SK-N-DZ (cell line): ENCODE measurements at places on chromosomes 2 and 18.

DNA sequence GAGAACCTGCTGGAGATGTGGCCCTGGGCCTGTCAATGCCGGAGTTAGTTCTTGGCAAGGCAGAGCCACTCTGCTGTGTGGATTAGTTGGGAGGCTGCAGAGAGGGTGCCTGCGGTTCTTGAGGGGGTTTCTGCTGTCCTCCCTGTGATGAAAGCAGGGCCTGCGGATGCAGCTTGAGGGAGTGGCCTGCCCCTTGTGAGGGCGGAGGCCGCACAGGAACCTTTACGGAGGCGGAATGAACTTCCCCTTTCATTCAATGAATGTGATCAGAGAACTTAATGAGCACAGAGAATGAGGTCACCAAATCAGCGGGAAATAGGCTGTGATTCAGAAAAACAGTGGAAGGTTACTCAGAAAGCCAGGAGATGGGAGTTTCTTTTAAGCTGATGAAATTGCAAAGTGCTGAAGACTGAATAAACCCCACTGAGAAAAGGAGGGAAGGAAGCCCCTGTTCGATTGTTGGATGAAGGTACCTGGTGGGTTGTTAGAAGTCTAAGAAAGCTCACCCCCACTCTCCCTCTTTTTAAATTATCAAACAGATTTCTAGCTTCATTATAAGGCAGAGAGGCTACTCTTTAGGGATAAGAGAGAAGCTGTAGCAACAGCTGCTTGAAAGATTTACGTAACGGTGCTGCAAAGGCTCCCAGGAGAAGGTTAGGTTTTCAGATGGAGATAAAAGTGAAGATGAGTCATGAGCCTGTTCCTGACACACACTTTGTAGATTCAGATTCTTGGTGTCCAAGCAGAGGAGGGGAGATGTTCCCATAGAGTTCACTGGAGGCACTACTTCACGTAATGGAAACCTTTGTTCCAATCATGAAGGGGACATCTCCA, 47.4 kb downstream of the VWA3B start:
- DNase-seq, result no peak

DNA sequence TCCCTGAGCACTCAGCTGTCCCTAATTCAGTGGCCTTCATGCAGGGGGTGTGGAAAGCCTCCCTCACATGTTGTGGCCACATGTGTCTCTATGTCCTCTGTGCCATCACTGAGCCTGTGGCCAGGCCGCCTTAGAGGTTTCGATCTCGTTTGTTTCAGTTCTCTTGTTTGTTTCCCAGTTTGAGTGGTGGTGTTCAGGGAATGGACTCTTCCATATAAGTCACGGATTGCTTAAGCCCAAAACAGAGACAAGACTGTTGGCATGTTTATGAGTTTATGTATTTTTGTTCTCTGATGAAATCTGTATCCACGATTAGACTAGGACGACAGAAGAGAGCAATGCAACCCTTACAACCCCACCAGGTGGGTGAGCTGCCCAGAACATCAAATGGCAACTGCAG, 134.5 kb downstream of the CCBE1 start:
- DNase-seq, result no peak

DNA sequence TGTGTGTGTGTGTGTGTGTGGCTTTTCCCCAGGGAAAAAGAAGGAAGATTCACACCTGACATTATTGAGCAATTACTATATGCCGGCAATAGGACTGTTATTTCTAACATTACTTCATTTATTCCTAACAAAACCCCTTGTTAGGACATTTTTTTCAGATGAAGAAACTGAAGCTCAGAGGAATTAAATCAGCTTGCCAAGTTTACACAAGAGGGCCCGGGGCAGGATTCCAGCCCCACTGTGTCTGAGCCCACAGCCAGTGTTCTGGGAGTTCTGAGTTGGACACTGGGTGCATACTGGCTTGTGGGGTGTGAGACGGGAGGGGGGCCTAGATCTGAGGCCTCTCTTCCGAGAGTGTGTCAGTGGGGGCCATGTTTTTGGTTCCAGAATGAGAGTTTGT, 9.9 kb downstream of the TOGARAM2 start:
- no peak for DNase-seq

DNA sequence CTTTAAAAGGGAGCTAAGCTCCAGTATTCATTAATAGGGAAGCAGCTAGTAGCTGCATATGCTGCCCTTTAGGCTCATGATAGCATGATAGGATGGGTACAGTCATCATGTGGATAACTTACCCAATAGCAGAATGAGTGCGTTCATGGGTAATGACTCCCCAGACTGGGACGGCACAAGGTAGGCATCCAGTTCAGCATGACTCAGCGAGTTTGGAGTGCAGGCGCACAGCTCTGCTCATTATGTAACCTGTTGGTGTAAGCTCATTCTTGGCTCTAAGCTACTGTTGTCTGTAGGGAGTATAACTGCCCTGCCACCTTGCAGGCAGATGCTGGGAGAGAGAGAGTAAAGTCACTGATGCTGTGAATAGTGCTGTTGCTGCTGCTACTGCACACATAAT, 209.2 kb upstream of the SYT4 start:
- DNase-seq, result peak; percentile 10

GRCh38 chr2:135820003-135820618, 16.9 kb downstream of the LCT start:
- no peak for DNase-seq

DNA sequence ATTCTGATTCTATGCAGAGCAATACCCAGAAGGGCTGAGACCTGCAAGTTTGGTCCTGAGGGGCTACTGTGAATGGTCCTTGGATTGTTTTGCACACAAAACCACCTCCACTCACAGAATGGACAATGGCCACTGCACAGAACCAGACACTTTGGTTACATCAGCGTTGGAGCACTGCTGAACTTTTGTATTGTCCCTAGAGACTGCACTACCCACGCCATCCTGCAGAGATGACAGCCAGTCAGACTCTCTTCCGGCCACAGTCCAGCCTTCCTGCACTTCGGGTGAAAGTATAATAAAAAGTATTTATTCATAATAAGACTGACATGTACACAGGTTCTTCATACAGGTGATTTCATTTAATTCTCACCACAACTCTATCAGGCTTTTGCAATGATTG, 35.7 kb downstream of the CELF4 start:
- DNase-seq, result no peak

DNA sequence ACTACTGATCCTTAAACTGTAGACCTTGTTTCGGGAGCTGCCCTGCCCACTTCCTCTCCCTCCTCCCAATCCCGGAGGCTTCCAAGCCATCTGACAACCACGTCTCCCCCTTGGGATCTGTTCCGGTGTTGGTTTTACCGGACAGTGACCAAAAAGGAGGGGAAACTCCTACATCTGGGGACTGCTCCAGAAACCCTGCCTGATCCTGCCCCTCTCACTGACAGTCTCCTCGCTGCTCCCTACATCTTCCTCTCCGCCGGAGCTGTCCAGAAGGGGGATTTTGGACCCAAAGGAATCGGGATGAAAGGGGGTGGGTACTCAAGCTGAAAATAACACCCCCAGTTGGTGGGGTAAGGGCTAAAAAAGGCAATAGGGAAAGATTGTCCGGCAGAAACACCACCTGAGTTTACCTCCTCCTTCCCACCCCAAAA, 1.5 kb downstream of the INO80D start:
- peak; percentile 70 for DNase-seq

DNA sequence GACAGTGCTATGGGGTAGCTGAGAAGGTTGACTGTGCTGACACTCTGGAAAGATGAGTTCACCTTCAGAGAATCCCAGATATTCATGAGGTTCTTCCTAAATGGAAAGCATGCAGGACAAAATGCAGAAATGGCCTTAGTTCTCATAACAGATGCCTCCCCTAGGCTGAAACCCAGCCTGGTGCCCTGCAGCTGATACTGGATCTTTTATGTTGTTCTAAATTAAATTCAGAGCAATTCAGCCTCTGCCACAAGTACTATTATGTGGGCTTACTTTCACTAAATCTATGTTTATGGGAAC, 172.0 kb upstream of the SERPINE2 start:
- DNase-seq, result peak; percentile 22

DNA sequence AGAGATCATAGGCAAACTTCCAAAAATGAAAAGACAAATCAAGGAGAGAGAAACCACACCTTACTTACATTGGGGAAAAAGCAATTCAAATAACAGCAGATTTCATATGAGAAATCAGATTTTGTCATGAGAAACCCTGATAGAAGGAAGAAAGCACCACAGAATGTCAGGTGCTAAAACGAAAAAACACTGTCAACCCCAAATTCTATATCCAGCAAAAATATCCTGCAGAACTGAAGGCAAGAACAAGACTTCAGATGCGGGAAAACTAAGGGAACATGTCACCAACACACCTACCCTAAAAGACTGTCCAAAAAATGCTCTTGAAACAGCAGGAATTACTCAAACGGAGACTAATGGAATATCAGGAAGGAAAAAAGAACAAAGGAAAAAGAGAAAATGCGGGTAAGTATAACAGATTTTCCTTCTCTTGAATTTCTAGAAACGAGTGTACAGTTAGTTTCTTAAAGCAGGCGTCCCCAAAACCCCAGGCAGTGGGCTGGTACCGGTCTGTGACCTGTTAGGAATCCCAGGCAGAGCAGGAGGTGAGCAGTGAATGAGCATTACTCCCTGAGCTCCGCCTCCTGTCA, 7.3 kb upstream of the ID2 start:
- DNase-seq, result no peak

DNA sequence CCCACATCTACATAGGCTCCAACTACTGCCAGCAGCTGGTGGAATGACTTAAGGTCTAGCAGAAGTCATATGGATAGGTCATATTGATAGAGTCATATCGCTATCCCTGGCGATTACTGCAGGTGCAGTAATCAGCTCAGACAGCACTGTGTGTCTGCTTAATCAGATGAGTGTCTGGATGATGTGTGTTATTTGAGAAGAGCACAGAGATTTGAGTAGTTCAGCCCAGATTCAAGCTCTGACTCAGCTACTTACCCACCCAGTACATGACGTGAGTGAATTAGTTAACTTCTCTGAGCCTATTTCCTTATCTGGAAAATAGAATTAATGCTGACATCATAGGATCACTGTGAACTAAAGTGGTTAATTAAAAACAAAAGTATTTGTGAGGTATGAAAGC, 78.9 kb downstream of the EHD3 start:
- DNase-seq, result peak; percentile 45

DNA sequence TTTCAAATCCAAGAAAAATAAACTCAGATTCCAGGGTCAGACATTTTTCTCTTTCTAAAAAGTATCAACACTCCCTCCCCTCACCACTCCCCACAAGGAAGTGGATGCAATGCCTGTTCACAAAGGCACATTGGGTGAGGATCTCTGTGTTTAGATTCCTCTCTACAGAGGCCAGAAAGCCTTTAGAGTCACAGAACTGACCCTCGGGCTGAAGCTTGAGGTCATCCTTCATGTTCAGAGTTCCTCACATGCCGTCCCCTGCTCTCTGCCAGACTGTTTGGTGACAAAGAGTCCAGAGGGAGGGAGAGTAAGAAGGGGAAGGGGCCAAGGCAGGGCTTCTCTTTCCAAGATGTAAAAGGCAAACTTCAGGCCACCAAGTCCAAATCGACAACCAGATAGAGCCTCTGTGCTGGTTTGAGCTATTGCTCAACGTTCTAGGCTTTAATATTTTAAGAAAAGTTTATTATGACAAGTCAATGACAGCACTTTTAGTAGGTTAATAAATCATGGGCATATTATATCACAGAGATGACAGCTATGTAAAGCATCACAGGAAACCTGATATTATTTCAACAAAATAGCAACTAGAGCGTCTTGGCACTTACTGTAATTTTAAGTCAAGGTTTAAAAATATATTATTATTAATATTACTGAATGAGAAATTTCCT, 269.4 kb downstream of the ETAA1 start:
- no peak for DNase-seq

GRCh38 chr2:127610561-127610960, 35.4 kb upstream of the GPR17 start:
- no peak for DNase-seq

GRCh38 chr2:241546771-241547498, 11.6 kb upstream of the BOK start:
- no peak for DNase-seq

GRCh38 chr18:67597759-67598158, 81.2 kb upstream of the DSEL start:
- DNase-seq, result no peak

- no peak for DNase-seq
These were observed 17.1 kb upstream of the TMEM237 start for GRCh38 chr2:201660293-201660895.

DNA sequence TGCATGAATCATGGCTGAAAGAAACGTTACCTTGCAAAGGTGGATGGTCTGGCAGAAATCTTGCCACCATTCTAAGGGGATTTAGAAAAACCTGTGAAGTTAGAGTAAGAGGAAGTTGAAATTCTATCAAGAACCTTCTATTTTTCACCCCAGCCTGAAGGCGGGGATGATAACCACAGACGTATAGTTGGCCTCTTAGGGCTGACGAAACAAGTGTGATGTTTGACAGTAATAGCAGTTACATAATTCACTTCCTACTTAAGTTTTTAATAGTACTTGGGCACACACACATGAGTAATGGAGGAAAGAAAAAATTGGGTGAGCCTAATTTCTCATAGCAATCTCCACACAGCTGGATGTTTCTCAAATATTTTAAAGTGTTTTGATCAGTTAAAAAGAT, 336.6 kb upstream of the SALL3 start:
- DNase-seq, result no peak

DNA sequence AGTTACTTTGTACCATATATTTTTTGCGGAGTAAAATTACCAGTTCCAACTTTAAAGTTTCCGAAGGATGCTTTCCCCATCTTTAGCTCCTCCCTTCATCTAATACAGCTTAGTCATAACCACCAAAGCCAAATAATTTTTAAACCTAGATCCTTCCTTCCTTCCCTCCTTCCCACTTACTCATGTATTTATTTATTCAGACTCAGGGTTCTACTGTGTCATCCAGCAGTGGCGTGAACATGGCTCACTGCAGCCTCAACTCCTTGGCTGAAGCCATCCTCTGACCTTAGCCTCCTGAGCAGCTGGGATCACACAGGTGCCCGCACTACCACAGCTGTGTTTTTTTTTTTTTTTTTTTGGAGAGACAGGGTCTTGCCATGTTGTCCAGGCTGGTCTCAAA, 4.4 kb downstream of the LPIN2 start:
- DNase-seq, result no peak

GRCh38 chr18:59567431-59567830, 129.8 kb downstream of the CCBE1 start:
- no peak for DNase-seq
